ENCODE measurements at places on chromosomes 16 and 17. TPM values are rescaled to one million over a fixed set of nuclear protein-coding genes. Genes with fewer than 3 reads are reported as not detected.

- no peaks in the 10 kb centered on the region for H3K36me3 ChIP-seq
- peaks cover 21% of the 10 kb centered on the region for H3K27me3 ChIP-seq
- H3K4me1 ChIP-seq = peaks cover 25% of the 10 kb centered on the region
- no peak overlapping the region for H3K4me3 ChIP-seq
- no peak for DNase-seq
Observed at GRCh38 chr16:66923247-66923731, 2.0 kb downstream of the RRAD start.

GRCh38 chr17:20955427-20956323 is 87.1 kb downstream of the USP22 start:
- H3K27me3 ChIP-seq = no peaks in the 10 kb centered on the region
- H3K4me1 ChIP-seq = 0 out of 2 replicates have a peak, but pooled peaks cover 3% of the 10 kb centered on the region
- H3K36me3 ChIP-seq = no peaks in the 10 kb centered on the region
- H3K4me3 ChIP-seq = no peak overlapping the region
- DNase-seq = no peak
- no peak overlapping the region for H3K27ac ChIP-seq

GRCh38 chr16:64983963-64984362 is 137.9 kb downstream of the CDH11 start:
- no peak overlapping the region for H3K27ac ChIP-seq
- H3K27me3 ChIP-seq = no peaks in the 10 kb centered on the region
- H3K4me3 ChIP-seq = no peak overlapping the region
- no peaks in the 10 kb centered on the region for H3K4me1 ChIP-seq

GRCh38 chr16:47612711-47613110 is 151.6 kb downstream of the PHKB start:
- peaks cover 3% of the 10 kb centered on the region for H3K36me3 ChIP-seq
- H3K27ac ChIP-seq = no peak overlapping the region
- no peaks in the 10 kb centered on the region for H3K4me1 ChIP-seq
- no peak for DNase-seq

DNA sequence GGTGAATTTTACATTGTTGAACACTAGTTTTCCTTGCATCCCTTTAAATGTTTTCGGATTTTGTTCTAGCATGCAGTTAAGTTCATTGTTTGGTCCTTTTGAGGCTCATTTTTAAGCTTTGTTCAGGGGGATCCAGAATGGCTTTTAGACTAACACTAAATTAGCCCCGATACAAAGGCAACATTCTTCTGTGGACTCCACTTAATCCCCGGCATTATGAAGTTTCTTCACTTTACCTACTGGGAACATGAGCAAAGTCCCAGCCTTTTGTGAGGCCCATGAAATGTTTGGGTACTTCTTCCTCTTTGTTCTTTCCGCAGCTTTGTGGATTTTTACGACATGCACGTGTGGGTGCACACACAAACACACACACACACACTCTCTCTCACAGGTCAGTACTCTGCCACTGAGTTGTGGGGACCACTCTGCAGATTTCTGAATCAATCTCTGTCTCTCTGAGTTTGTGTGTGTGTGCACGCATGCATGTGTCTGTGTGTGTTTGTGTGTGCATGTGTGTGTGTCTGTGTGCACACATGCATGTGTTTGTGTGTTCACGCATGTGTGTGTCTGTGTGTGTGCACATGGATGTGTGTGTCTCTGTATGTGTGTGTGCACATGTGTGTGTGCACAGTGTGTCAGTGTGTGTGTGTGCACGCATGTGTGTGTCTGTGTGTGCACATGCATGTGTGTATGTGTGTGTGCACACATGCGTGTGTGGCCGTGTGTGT is 240.4 kb upstream of the TNRC6C start:
- no peak overlapping the region for H3K27ac ChIP-seq
- H3K36me3 ChIP-seq = no peaks in the 10 kb centered on the region
- H3K4me1 ChIP-seq = no peaks in the 10 kb centered on the region
- no peaks in the 10 kb centered on the region for H3K27me3 ChIP-seq
- no peak overlapping the region for H3K4me3 ChIP-seq
- no peak for DNase-seq

GRCh38 chr16:1502092-1503004 is 9.2 kb downstream of the TELO2 start:
- no peaks in the 10 kb centered on the region for H3K4me1 ChIP-seq
- H3K27me3 ChIP-seq = no peaks in the 10 kb centered on the region

GRCh38 chr16:79331066-79331465 is 269.5 kb downstream of the MAF start:
- no peaks in the 10 kb centered on the region for H3K27me3 ChIP-seq
- no peak overlapping the region for H3K4me3 ChIP-seq
- no peaks in the 10 kb centered on the region for H3K4me1 ChIP-seq
- DNase-seq = no peak

GRCh38 chr16:88086571-88087516 is 135.6 kb downstream of the BANP start:
- no peaks in the 10 kb centered on the region for H3K27me3 ChIP-seq
- no peak for DNase-seq
- H3K27ac ChIP-seq = peak overlapping the region; percentile 49
- peaks cover 42% of the 10 kb centered on the region for H3K4me1 ChIP-seq

GRCh38 chr17:67615011-67615561 is 102.7 kb upstream of the NOL11 start:
- H3K36me3 ChIP-seq = no peaks in the 10 kb centered on the region
- DNase-seq = no peak
- no peaks in the 10 kb centered on the region for H3K27me3 ChIP-seq
- H3K27ac ChIP-seq = no peak overlapping the region
- H3K4me3 ChIP-seq = no peak overlapping the region
- no peaks in the 10 kb centered on the region for H3K4me1 ChIP-seq

DNA sequence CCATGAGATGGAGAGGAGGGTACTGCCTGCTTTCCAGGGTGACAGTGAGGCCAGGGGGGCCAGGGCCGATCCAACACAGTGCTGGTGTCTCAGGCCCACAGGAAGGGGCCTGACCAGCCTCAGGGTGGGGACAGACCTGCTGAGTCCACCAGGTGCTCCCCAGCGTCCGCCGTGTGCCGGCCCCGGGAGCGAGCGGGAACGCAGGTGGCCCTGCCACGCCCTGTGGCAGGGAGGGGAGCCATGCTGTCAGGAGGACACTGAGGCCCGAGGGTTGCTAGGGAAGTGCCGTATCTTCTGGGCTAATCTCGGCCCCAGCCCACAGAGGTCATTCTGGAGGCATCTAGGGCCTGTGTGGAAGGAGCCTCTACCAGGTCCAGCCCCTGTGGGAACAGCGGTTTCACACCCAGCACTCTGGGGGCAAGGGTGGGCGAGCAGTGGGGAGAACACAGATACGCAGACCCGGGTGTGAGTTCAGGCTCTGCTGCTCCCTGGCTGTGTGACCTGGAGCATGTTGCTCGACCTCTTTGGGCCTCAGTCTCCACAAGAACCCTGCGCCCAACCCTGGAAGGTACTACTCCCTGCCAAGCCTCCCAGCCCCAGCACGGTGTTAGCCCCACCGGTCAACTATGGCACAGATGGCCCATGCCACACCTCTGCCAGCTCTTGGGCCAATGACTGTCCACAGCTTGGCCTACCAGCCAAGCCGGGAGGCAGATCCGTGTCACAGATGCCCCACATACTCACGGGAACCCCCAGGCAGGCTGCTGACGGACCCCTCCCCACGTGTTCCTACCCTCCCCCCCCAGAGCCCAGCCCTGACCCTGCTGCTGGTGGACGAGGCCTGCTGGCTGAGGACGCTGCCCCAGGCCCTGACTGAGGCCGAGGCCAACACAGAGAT is 43.9 kb upstream of the ZC3H18 start:
- no peaks in the 10 kb centered on the region for H3K27me3 ChIP-seq
- peak overlapping the region; percentile 43 for H3K27ac ChIP-seq
- DNase-seq = no peak
- H3K4me3 ChIP-seq = no peak overlapping the region

- H3K27ac ChIP-seq = no peak overlapping the region
- H3K4me1 ChIP-seq = peaks cover 18% of the 10 kb centered on the region
- H3K36me3 ChIP-seq = no peaks in the 10 kb centered on the region
- H3K27me3 ChIP-seq = no peaks in the 10 kb centered on the region
Observed at GRCh38 chr16:85579191-85579590, 33.9 kb upstream of the GSE1 start.

DNA sequence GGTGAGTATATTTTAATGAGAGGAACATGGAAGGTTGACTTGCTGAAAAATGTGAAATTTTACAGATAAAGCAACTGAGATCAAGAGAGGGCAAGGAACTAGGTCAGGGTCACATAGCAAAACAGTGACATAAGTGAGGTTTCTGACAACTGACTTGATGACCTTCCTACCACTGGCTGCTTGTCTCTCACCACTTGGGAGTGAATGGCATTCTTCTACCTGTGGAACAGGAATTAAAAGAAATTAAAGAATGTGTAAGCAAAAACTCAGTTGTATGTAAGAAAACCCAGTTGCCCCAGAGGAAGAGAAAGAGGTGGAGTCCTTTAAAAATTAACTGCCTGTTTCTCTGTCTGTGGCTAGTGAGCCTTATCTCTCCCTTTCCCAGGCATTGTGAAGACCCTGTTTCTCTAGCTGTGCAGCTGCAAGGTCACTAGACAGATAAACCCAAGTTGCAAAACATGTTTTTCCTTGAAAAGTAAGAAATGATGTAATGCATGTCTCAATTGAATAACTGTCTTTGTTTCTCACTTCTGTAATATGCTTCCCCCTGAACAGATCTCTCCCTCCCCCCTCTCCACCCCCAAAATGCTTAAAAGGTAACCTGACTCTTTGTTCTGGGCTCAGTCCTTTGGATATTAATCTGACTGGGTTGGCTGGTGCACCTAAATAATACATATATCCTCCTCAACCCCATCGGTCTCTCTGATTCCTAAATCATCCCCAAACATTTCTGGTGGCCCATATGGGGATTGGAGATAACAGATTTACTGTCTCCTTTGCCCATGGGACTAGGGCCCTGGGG is 23.4 kb downstream of the ACSM1 start:
- no peaks in the 10 kb centered on the region for H3K4me1 ChIP-seq
- H3K27me3 ChIP-seq = no peaks in the 10 kb centered on the region
- H3K36me3 ChIP-seq = no peaks in the 10 kb centered on the region
- no peak for DNase-seq
- no peak overlapping the region for H3K4me3 ChIP-seq
- H3K27ac ChIP-seq = no peak overlapping the region

DNA sequence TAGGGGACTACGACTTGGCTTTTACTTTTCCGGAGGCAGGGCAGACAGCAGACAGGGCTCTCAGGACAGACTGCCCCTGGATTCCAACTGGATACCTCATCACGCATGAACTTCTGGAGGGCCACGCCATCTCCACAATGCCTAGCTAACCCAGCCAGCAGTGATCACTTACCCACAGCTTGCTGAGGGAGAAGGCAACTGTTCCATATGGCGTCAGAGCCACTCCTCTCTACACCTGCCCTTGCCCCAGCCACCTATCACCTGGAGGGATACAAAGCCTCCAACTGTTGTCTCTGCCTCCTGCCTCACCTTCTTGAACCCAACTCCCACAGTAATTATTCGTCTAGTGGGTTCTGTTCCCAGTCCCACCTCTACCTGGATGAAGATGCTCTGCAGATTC is 8.8 kb downstream of the MYO19 start:
- no peak overlapping the region for H3K27ac ChIP-seq
- peaks cover 74% of the 10 kb centered on the region for H3K36me3 ChIP-seq
- peaks cover 11% of the 10 kb centered on the region for H3K4me1 ChIP-seq
- H3K4me3 ChIP-seq = no peak overlapping the region
- H3K27me3 ChIP-seq = no peaks in the 10 kb centered on the region

- no peak overlapping the region for H3K27ac ChIP-seq
- no peak overlapping the region for H3K4me3 ChIP-seq
- H3K36me3 ChIP-seq = no peaks in the 10 kb centered on the region
Observed at GRCh38 chr17:83200751-83201150, 121.3 kb downstream of the METRNL start.

- H3K4me3 ChIP-seq = no peak overlapping the region
- H3K36me3 ChIP-seq = no peaks in the 10 kb centered on the region
- H3K27me3 ChIP-seq = no peaks in the 10 kb centered on the region
- DNase-seq = no peak
- H3K27ac ChIP-seq = no peak overlapping the region
Observed at GRCh38 chr16:35908942-35909341, 2449.5 kb downstream of the TP53TG3F start.

GRCh38 chr17:67639555-67639954 is 78.2 kb upstream of the NOL11 start:
- no peak overlapping the region for H3K27ac ChIP-seq
- DNase-seq = no peak
- H3K36me3 ChIP-seq = no peaks in the 10 kb centered on the region
- no peaks in the 10 kb centered on the region for H3K4me1 ChIP-seq

DNA sequence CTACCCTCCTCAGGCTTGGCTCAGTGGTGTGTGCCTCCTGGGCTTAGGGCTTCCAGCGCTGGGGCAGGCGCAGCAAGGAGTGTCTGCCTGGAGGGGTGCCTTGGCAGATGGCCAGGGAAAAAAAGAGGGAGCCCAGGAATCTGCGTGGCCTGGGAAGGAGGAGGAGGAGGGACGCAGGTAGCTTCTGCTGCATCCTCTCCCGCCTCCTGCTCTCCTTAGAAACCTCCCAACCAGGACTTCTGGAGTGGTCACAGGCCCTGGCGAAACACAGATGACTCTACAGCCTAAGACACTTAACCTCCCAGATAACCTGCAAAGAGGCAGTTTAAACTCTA is 7.3 kb upstream of the BCAR1 start:
- H3K4me1 ChIP-seq = peaks cover 51% of the 10 kb centered on the region
- peaks cover 45% of the 10 kb centered on the region for H3K36me3 ChIP-seq
- no peak for DNase-seq
- no peak overlapping the region for H3K27ac ChIP-seq
- no peak overlapping the region for H3K4me3 ChIP-seq

DNA sequence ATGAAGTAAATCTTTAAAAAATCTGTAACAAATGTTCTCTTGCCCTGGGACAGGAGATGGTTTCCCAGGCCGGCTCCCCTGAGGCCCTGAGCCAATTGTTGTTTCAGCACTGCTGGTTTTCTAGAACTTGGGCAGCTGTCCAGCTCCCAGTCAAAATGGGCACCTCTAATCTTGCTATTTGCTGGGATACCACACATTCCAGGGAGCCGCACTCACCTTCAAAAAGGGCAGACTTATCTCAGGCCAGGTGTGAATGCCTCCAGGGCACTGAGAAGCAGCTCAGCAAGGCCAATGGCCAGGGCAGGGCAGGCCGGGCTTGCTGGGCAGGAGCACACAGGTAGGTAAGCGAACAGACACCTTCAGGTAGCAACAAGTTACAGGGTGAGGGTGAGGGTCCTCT is 24.4 kb downstream of the TRIM16 start:
- H3K4me1 ChIP-seq = peaks cover 56% of the 10 kb centered on the region
- DNase-seq = peak; percentile 82
- no peaks in the 10 kb centered on the region for H3K36me3 ChIP-seq
- H3K4me3 ChIP-seq = no peak overlapping the region

DNA sequence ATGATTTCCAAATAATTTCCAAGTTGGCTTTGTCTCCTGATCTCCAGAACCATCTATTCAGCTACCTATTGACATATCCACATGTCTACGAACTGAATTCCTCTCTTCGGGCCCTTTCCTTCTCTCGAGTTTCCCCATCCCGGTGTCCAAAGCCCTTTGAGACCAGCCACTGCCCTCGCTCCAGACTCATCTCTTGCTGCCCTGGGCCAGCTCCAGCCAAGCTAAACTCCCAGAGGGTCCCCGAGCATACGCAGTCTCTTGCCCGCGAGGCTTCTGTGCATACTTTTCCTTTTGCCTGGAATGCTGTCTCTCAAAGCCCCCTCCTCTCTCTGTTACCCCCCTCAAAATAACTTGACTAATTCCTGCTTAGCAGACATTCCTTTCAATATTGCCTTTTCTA is 27.2 kb upstream of the TBX2 start:
- no peak overlapping the region for H3K4me3 ChIP-seq
- H3K36me3 ChIP-seq = no peaks in the 10 kb centered on the region
- no peak overlapping the region for H3K27ac ChIP-seq
- no peaks in the 10 kb centered on the region for H3K27me3 ChIP-seq
- no peaks in the 10 kb centered on the region for H3K4me1 ChIP-seq

The ULK2 gene
- 5.5 TPM for total RNA-seq

The PER1 gene
- 8.3 TPM for total RNA-seq

The IL17C gene
- total RNA-seq = not detected

The GPRC5B gene
- 5.8 TPM for total RNA-seq

The ESRP2 gene
- total RNA-seq = not detected

The PNMT gene
- not detected for total RNA-seq
